NCI-H226 (cell line): ENCODE measurements at places on chromosomes 12 and 14.

- peak; percentile 80 for DNase-seq
Measured at GRCh38 chr12:107461222-107461975, 224.2 kb upstream of the PWP1 start.

- DNase-seq = no peak
Measured at GRCh38 chr14:28758885-28759652, 7.5 kb upstream of the FOXG1 start.

- DNase-seq = no peak
Measured at GRCh38 chr14:54754623-54755386, 147.8 kb downstream of the GCH1 start.

GRCh38 chr14:85564841-85565527, 35.0 kb downstream of the FLRT2 start:
- DNase-seq = no peak

DNA sequence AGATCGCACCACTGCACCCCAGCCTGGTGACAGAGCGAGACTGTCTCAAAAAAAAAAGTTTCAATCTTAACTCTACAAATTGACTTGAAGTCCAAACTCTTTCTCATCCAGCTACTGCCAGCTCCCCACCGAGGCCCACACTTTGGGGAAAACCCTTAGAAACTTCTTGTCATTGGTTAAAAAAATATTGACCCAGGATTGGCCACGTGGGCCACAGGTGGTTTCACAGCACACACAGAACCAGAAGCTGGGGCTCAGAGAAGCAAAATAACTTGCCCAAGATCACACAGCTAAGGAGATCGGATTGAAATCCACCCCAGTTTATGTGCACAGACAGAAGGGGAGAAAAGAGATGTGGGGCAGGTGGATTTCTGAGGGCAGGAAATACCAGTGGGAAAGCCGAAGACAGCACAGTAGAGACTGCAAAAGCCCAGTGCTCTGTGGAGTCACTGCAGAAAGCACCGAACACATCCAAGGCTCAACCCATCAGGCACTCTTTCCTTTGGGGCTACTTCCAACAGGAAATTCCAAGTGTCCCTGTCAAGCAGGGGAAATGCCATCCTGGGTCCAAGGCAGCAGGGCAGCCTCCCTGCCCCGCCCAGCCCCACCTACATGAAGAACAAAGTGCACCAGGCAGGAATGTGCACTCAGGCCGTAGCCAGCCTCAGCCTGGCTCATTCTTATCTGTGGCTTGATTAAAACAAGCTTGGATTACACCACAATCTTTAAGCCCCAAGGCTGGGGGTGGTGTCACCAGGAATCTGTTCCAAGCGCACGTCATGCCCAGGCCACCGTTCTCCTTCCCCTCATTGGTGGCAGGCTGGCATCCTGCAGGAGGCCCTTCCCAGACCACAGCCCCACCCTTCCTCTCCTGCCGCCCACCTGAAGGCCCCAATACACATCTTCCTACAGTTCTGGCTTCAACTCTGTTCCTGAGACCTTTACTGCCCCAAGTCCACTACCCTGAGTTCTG, 72.5 kb downstream of the ITPK1 start:
- DNase-seq = peak; percentile 99

DNA sequence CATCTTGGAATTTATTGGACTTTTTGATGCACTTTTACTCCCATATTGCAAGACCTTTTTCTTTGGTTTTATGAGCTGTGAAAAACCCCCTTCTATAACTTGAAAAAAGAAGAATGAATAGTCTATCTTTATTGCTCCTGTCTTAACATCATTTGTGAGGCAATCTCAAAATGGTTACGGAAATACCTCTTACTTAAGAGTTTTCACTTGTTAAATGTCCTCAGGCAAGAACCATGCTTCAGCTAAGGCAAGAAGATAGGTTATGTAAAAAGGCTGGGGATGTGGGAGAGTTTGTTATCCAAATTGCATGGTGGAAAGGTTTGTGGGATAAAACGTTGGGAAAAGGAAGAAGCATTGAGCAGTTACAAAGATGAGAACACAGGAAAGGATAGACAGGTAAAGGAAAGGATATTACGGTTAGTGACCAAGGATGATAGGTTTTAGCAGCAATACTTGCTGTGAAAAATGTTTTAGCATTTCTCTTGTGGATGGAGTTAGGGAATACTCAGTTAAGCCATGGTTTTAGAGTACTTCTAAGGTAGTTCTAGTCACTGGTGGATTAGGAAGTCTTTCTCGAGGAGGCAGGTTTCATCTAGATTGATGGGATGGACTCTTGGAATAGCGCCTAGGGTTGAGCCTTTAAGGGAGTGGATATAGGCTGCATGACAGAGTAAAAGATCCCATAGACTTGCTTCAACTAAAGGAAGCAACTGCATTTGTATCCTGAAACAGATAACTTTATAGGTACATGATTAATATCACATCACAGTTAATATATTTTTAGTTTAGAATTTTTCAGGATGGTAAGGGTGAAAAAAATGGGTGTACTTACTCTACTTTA, 30.3 kb downstream of the MDM2 start:
- DNase-seq = no peak

GRCh38 chr14:35504260-35504659, 29.7 kb upstream of the INSM2 start:
- no peak for DNase-seq

DNA sequence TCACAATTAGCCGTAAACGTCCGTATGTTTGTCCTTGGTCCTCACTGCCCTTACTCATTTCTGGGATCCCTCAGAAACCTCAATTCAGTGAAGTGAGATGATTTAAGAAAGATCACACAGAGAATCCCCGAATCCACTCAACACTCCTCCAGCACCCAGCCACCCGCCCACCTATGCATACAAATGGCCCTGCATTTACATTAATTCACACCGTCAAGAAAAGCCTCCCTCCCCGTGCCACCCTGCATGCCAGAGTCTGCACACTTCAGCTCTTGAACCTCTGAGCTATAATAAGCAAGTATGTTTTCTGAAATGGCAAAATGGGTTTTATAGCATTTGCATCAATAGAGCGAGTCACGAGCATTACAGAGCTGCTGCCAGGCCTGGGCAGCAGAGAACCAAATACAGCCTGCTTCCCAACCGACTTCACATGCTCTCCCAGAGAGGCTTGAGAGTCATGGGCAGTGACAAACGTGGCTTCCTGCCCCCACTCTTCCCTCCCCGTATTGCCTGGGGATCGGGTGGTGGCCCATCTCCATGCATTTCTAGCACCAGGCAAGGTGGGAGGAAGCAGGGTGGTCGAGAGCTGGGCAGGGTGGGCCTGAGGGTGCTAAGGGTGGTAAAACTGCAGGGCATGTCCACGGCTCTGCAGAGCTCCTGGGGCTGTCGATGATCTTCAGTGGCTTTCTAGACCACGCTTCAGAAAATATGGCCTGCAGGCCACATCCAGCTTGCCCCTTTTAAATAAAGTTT, 177.6 kb downstream of the RIMBP2 start:
- DNase-seq = no peak

GRCh38 chr12:3035815-3036702, 41.1 kb upstream of the TSPAN9 start:
- no peak for DNase-seq

DNA sequence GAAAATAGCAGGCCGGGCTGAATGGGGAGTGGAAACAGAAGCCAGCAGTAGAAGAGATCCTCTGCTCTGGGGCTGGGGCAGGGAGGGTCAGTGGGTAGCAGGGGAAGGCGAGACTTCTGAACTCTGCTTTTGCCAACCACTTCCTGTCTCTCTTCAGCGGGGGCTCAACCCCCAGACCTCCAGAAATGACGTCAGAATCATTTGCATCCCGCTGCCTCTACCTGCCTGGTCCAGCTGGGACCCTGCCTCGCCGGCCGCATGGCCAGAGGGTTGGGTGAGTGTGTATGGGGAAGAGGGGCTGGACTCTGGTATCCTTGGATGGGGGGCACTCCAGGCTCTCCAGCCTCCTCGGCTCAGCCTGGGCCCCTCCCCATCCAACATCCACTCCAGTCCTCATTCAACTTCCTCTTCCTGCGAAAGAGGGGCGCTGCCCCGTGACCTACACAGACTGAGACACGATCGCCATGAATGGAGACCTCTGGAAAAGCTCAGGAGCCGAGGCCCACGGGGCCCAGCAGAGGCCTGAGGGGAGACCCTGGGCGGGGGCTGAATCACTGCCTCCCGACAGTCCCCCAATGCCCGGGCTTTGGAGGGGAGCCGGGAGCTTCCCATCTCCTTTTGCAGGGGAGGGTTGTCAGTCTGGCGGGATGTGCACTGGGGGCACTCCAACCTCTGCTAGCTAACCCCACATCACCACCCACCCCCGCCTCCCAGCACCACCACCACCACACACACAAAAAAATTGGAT, 458 bp upstream of the HOXC4 start:
- no peak for DNase-seq

- no peak for DNase-seq
Measured at GRCh38 chr14:52275372-52275771, 7.9 kb downstream of the PTGDR start.

GRCh38 chr12:128830505-128830893, 6.7 kb upstream of the SLC15A4 start:
- DNase-seq = no peak

DNA sequence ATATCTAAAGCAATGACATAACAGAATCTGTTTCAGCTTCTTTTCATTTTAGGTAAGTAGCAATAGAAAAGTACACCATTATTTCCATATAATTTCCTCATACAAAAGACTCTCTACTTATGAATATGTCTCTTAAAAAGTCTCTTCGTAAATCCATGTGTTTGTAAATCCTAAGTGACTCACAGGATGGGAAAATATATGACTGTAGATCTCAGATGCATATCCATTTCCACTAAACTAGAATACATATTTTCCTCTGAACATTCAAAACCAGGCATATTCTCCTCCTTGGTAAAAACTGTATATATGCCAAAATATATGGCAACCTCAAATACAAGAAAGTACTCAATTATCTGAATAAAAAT, 93.6 kb downstream of the TXNDC16 start:
- no peak for DNase-seq
